ENCODE measurements at places on chromosomes 1 and 21.

DNA sequence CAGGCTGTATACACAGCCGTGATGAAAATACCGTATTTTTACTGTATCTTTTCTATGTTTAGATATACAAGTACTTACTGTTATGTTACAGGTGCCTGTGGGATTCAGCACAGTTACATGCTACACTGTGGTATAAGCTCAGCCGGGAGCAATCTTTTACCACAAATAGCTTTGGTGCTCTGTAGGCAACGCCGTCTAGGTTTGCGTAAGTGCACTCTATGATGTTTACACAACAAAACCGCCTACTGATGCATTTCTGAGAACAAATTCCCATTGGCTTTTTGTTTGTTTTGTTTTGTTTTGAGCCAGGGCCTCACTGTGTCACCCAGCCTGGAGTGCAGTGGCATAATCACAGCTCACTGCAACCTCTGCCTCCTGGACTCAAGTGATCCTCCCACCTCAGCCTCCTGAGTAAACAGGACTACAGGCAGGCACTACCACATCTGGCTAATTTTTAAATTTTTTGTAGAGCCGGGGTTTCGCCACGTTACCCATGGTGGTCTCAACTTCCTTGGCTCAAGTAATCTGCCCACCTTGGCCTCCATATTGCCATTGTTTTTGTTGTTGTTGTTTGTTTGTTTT lies 81.0 kb downstream of the SCCPDH start:
- DNase-seq, result no peak

- no peak for DNase-seq
These were observed 27.5 kb upstream of the IGSF21 start for GRCh38 chr1:18079941-18080735.

DNA sequence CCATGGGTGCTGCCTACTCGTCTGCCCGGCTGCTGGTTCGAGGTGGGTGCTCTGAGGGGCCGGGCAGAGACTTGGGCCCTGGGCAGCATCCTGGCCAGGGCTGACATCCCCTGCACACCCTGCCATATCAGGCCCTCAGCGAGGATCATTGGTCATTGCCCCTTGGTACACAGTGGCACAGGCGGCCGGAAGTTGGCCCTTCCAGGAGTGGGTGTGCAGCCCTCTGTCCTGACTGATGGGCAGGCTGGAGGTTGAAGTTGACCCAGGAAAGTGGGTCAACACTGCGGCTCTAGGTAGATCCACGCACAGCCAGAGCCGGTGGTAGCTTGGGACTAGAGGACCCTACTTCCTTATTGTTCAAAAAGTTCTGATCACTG lies 72.9 kb downstream of the TRIM11 start:
- DNase-seq, result no peak

- no peak for DNase-seq
These were observed 316.9 kb upstream of the VAMP3 start for GRCh38 chr1:7454052-7454815.

DNA sequence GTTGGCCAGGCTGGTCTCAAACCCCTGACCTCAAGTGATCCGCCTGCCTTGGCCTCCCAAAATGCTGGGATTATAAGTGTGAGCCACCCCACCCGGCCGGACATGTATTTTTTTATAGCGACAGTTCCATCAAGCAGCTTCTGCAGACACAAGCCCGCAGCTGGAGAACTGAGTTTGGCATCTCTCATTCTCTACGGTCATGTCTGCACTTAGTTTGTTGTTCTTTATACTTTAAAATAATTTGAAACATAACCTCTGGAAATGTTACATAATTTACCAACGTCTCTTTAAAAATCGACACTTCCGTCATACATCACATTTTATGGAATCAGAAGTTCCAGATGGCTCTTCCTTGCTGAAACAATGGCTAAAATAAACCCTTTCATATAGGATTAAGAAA lies 183.6 kb downstream of the DYRK1A start:
- DNase-seq, result no peak

- no peak for DNase-seq
These were observed 974 bp downstream of the ACTN2 start for GRCh38 chr1:236687273-236687672.

- no peak for DNase-seq
These were observed 62.9 kb upstream of the LRRC7 start for GRCh38 chr1:69504730-69505252.

DNA sequence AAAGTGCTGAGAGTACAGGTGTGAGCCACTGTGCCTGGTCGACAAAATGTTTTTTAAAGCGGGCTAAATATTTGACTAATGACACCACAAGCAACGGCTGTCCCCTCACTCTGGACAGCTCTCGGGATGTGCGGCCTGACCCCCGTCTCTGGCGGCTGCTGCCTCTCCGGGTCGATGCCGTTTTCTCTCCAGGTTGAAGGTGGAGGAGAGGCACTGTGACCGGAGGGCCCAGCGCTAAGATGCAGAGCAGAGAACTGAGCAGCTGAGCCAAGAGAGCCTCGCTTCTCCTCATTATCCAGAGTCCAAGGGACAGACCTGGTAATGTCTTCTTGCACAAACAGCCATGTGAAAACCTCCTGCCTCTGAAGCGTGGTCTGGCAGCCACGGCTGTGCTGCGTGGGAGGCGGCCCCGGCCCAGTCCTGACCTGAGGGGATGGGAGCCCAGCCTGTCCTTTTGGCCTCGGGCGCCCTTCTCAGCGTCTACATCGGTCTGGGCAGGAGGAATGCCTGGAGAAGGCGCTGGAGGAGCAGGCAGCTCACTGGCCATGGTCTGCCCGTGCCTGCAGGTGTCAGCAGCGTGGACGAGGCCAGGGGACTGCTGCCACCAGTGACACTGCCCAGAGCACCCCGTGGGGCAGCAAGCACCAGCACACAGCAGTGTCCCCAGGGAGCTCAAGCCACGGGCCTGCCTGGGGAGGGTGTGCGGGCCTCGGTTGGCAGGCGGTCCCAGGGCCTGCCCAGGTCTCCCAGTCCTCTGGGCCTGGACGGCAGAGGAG lies 10.3 kb downstream of the MORN1 start:
- DNase-seq, result no peak

DNA sequence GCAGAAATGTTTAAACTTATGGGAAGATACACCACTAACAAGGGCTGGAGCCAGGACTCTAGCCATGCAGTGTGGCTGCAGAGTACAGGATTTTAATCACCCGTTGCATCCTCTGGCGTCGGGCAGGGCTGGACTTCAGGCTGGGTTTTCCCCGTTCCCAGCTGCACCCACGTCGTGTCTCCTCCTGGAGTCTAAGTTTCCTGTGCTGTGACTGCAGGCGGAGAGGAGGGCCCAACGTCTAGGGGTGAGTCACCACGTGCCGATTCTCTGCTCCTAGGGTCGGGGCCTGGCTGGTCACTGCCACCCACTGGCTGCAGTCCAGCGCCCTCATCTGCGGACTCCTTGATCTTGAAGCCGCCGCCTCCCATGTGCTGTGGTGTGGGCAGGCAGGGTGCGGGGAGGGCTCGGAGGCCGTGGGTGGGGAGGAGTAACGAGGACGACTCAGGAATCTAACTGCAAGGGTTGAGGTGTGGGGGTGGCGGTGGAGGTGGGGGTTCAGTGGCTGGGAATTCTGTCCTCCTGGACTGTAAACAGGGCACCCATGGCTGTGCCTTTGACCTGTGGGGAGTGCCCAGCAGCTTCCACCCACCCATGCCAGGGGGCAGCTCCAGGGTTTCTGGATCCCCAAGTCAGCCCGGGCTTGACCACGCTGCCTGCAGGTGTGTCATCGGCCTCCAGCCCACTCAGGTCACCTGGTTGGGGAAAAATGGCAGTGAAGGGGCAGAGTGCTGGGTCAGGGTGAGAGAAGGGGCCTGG lies 77.8 kb downstream of the ALPL start:
- DNase-seq, result no peak

GRCh38 chr21:36909901-36910561 lies 56.4 kb downstream of the HLCS start:
- peak; percentile 27 for DNase-seq

- no peak for DNase-seq
These were observed 282.1 kb downstream of the OMA1 start for GRCh38 chr1:58264462-58264861.

DNA sequence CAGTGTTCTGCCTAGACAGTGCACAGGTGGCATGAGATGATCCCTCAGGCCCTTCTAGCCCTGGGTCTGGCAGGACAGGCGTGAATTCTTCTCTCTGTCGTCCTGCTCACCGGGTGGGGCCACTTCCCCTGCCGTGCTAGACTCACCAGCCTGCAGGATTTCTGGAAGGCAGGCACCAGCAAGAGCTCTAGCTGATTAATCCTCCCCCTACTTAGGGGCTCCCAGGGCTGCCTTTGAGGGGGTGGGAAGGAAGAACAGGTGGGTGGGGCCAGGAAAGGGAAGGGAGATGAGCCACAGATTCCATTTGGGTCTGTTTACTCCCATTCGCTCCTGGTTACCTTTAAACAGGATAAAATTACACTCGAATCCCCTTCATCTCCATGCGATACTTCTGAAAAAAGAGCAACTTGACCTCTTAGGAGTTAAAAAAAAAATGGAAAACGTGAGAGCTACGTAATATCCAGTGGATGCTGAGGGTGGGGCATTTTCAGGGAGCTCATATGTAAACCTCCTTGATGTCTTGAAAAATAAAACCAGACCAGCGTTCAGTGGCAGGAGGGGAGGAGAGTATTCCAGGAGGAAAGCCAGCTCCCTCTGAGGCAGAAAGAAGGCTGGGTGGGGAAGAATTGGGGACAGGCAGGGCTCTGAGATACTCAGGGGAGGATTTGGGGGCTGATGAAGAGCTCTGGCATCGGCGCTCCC lies 665.5 kb downstream of the PTPRU start:
- no peak for DNase-seq

GRCh38 chr1:109371341-109371739 lies 26.4 kb downstream of the SORT1 start:
- no peak for DNase-seq

DNA sequence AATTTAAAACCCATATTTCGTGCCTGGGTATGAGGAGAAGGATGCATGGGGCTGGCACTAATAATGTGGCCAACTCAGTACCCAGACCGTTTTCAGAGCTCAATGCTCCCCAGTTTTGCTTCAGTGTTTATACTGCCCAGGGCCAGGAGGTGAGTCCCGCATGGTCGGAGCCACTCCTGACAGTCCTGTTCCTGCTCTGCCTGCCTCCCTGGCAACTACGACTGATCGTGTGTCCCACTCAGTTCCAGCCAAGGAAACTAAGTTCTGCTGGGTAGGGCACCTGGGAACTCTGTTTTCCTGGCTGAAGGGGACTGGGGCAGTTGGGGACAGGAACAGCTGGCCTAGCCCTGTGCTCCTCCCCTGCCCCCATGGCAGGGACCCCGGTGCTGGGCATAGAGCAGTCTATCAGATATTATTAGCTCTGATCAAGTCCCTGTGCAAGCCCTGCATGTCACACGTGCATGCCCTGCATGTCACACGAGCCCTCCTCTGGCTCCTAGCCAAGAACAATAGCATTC lies 19.2 kb downstream of the S100A7 start:
- DNase-seq, result no peak

DNA sequence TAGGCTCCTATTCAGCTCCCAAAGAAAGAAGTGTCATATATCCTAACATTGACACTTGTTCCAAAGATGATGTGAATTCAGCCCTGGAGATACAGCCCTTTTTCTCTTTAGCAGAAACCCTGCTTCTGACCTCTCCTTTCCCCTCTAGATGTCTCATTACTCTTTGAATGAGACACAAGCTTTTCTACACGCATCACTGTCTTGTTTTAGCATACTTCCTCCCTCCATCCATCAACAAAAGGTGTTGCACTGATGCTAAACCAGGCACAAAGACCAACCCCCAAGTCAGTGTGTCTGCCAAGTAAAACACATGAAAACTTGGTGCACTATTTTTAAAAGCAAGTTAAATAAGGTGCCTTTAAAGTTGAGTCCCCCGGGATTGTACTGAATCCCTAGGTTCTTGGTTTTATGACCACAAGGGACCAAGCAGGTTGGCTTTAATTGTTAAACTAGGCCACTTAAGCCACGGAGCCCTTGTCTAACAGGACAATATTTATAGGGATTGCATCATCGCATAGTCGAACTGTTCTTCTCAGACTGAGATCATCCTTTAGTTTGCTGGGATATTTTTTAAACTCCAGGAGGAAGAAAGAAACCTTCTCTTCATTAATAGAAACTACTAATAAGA lies 101.0 kb upstream of the GUCA2B start:
- no peak for DNase-seq

- DNase-seq, result peak; percentile 14
These were observed 856 bp downstream of the NRDC start for GRCh38 chr1:51877434-51878307.

GRCh38 chr1:22275626-22276395 lies 132.9 kb upstream of the WNT4 start:
- no peak for DNase-seq

DNA sequence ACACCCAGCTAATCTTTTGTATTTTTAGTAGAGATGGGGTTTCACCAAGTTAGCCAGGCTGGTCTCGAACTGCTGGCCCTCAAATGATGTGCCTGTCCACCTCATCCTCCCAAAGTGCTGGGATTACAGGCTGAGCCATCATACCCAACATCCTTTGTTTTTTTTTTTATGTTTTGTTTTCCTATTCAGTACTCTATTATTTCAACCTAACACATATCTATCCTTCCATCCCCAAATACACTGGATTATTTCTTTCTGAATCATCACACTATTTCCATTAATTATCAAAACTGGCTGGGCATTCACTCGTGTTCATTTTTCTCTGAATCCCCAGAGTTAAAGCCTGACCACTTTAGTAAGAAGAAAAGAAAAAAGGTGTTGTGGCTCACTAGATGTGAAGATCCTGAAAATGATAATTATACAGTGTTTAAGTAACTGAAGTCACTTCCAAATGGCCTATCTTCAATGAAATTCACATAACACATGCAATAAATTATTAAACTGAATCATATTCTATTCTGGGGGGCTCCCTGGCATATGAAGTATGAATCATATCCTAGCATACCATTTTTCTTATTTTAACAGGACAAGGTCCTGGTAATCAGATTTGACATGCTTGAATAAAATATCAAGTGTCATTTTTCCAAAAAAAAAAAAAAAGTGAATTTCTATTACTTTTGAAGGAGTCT lies 1754.2 kb downstream of the BRINP3 start:
- DNase-seq, result no peak

DNA sequence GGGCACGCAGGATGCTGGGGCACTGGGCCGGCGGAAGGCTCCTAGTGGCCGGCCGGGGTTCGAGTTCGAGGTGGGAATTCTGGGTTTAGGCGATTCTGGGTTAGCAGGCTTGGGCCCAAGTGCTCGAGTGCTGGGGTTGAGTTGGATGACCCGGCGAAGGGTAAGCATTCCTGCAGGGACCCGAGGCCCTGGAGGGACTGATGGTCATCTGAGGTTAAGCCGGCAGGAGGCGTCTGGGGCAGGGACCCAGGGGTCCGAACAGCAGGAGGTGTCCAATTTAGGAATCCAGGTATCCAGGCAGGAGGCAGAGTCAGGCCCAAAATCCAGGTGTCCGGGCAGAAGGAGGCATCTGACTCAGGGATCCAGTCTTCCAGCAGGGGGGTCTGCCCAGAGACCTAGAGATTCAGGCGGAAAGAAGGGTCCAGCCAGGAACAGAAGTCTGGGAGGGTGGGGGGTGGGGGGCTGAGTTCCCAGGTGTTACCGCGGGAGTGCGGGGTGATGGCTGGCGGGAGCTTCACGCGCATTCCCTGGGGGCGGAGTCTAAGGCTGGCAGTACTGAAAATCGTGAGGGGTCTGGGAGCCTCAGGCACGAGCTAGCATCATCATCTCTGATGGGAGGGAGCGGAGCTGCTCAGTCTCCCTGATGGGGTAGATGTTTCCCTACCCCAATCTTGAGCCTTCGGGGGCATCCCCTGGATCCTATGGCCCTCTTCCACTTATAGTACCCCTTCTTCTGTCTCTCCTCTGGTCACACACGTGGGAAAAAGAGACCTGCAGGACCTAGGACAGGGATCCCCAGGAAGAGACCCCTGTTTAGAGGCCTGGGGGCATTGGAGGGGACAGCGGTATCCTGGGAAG lies 585 bp downstream of the GPR3 start:
- no peak for DNase-seq

All from SW 1271 (cell line).